ENCODE measurements at places on chromosomes 6 and 20.

DNA sequence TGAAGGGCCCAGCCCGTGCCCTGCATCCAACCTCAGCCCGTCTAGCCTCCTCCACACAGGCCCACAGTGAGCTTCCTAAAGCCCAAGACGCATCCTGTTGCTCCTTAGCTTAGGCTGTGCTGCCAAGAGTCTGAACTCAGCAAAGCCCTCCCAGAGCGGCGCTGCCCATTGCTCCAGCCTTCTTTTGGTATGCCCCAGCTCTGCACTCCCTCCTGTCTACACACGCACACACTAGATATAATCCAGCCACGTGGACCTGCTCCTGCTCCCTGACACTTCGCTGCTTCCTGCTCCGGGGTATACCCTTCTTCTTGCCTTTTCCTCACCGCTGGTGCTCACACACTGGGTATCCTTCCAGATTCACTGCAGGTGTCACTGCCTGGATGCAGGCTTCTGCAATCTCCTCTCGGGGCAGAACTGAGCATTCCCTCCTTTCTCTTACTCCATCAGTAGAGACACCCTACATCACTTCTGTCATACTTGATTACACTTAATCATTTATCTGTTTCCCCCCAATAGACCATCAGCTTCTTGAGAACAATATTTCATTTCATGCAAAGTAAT lies 23.8 kb downstream of the GABRR2 start:
- no peak for DNase-seq

GRCh38 chr6:21846541-21847451 lies 253.2 kb downstream of the SOX4 start:
- DNase-seq, result no peak

DNA sequence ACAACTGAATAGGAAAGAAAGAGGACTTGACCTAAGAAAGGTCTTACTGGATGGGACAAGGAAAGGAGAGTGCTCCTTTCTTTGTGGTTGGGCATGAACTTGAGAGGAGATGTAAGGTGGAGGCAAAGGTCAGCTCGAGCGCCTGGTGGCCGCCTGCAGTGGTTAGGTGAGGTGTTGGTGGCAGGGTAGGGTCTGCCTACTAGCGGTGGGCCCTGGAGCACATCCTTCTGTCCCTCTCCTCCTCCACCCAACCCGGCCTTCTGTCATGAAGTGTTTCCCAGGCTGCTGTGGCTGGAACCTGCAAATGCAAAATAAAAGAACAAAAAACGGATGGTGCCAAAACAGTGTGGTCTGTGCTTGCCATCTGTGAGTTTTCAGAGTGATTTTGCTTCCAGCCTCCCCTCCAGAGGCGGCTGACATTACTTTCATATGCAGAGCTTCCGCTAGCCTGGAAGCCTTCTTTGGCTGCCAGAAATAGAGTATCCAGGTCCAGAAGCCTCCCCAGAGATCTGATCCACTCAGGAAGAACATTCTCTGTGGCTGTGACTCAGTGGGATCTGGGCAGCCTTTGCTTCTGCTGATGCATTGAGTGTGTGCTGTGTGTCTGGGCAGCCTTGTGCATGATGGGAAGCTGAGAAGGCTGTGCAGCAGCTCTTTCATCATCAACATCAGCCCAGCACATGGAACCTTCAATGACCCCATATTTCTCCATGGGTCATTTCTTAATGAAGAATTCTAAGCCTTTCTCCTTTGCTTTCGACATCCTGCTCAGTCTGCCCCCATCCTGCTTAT lies 79.8 kb upstream of the FAM184A start:
- no peak for DNase-seq

DNA sequence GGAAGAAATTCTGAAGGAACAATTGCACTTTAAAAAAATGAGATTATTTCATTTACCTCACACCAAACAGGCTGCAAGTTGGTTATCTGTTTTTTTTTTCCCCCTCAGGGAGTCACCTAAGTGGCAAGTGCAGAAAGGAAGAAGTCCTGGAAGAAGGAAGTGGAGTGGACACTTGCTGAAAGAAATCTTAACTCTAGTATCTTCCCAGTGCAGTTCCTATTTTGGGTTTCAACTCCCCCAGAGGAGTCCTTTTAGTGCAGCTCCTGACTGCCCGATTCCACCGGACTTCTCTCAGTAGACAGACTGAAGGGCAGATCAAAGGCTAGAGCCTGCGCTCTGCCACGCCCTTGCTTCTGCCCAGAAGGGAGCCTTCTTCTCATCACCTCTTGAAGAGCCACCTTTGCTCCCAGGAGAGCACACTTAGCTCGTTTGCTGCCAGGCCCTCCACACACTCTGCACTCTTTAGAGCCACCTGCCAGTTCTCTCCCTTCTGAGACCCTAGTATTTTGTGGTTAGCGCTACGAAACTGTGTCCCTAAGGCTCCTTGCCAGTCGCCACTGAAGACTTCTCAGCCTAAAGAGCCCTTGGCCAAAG lies 4.9 kb downstream of the MTCL3 start:
- DNase-seq, result no peak

DNA sequence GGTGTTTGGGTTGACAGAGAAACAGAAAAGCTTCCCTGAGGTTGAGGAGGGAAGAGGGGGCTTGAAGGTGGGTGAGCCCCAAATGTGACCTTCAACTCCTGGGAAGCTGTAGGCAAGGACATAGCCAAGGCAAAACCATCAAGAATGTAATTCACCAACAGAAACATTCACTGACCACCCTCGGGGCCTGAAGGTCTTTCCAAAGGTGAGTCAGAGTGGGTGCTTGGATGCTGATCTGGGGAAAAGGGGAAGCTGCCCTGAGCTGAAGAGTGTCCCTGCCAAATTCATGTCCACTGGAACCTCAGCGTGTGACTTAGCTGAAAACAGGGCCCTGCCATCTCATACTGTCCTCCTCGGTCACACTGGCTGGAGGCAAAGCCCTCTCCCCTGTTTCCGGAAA lies 234.2 kb upstream of the SULF2 start:
- no peak for DNase-seq
